Effector CD8-positive, alpha-beta T cell (primary cell): ENCODE measurements at places on chromosomes 12 and 14.

GRCh38 chr12:56763753-56764657, 881 bp downstream of the HSD17B6 start:
- DNase-seq, result no peak

- DNase-seq, result no peak
These were observed 4.9 kb upstream of the RIC8B start for GRCh38 chr12:106769546-106769945.

- no peak for DNase-seq
These were observed 21.9 kb upstream of the MAP3K9 start for GRCh38 chr14:70830998-70831781.

DNA sequence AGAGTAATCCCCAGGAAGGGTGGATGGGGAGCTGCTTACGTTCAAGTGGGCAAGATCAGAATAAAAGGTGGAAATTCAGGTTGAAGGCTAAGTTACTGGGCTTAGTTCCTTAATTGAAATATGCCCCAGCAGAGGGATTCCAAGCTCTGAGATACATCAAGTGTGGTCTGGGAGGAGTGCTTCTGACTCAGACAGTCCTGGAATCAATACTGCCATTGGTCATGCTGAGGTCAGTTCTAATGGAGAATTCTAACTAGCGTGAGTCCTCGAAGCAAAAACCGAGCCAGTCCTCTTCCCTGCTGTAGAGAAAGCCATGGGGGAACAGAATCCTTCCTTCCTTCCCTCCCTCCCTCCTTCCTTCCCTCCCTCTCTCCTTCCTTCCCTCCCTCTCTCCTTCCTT, 39.9 kb downstream of the NOS1 start:
- no peak for DNase-seq

GRCh38 chr12:110024051-110024450, 24.3 kb downstream of the C12orf76 start:
- no peak for DNase-seq

DNA sequence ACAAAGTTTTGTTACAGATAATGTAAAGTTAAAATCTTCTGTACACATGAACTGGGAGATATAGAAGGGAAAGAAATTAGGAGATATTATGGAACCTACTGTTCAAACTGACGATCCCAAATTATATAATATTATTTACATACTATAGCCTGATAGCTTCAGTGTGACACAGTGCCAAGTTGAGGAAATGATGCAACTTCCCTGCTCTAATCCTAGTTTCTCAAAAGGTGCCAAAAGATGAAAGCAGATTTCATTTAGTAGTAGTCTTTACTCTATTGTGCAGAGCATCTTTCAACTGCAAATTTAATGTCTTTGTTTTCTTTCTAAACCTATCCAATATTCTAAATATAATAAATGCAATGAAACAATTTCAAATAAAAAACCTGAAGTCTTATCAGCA, 46.9 kb downstream of the COCH start:
- no peak for DNase-seq

DNA sequence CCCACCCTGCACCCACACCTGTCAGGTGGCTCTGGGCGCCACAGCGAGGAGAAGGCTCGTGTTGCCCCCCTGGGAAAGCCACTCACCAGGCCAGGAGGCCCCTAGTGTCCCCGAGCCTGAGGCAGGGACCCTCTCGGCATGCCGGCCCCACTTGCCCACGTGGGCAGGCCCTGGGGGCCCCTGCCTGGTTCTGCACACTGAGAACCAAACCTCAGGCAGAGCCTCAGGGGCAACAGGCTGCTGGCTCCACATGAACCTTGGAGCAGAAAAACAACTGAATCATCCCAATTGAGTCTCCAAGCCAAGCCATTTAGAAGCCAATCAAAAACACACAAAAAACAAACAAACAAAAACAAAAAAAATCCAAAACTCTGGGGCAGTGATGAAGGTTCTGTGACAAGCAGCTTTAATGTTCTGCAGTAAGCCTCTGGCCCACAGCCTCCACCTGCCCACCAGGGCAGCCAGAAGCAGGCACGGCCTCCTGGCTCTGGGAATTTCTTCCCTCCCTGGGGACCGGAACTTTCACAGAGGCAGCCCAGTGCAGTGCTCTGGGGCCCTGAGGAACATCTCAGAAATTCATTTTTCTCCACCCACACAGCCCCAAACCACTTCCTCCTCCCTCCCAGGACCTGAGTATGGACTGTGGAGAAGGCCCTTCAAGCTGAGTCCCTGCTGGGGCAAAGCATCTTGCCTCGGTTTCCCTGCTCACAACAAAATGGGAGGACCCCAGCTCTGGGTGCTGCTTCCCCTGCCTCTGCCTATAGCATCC, 90.2 kb downstream of the CHGA start:
- DNase-seq, result no peak

DNA sequence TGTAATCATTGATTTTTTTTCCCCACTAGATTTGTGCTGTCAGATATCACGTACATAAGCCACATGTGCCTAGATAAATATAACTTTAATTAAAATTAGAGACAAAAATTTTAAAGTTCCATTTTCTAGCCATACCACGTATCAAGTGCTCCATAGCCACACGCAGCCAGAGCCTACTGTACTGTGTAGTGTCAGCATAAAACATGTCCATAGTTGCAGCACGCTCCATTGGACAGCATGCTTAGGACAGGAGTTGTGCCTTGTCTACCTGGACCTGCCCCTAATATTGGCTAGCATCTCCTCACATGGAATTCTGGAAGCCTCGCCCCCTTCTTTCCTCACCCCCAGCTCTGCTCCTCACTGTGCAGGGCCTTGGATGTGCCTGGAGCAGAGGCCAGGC, 116.5 kb downstream of the SRGAP1 start:
- DNase-seq, result no peak

DNA sequence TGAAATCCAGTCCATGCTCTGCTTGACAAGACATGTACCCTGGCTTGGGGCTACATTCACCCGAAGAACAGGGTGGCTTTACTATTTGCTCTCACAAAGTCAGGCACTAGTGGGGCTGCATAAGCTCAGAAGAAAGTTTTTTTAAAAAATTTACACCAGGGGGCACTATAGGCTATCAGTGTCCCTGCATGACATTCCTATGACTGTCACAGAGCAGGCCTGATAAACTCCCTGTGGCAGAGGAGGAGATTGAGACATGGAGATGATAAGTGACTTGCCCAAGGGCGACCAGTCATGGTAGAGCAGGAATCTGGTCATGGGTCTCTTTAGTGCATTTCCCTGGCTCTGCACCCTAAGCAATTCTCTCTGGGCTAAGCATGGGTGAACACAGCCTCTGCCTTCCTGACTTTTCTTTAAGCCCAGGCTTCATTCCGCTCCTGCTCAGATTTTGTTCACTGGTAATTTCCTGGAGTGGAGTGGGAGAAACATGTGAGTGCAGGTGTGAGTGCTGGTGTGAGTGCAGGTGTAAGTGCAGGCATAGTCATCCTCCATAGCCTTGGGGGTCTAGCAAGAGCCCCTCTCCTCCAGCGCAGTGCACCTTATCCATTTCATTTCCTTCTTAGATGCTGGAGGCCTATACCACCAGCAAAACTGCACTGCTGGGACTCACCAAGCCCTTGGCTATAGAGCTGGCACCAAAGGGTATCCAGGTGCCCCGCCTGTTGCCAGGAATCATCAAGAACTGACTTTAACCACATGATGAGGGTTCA, 91.6 kb downstream of the DHRS2 start:
- DNase-seq, result no peak

- no peak for DNase-seq
These were observed 17.9 kb downstream of the TIMELESS start for GRCh38 chr12:56431288-56431687.

DNA sequence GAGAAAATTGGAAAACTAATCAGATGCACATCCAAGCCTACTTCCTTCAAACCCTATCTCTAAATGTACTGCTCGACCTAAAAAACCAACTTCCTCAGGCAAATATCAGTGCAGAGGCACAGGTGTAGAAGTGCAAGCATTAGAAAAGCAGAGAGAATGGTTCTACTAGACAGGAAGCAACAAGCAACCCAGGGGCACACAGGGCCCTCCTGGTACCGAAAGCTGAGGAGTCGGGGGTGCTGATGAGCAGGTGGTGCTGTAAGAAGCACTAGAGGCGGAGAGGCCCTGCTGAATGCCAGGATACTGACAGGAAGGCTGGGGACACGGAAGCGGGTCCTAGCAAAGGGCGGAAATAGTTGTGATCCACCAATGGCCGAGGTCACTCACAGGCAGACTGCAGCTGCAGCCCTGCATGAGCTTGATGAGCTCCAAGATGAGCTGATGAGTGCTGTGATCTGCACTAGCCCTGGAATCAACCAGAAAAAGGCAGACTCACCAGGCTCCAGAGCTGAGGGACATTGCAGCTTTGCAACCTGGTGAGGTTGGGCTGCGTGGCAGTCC, 85.9 kb downstream of the TTC7B start:
- DNase-seq, result no peak

DNA sequence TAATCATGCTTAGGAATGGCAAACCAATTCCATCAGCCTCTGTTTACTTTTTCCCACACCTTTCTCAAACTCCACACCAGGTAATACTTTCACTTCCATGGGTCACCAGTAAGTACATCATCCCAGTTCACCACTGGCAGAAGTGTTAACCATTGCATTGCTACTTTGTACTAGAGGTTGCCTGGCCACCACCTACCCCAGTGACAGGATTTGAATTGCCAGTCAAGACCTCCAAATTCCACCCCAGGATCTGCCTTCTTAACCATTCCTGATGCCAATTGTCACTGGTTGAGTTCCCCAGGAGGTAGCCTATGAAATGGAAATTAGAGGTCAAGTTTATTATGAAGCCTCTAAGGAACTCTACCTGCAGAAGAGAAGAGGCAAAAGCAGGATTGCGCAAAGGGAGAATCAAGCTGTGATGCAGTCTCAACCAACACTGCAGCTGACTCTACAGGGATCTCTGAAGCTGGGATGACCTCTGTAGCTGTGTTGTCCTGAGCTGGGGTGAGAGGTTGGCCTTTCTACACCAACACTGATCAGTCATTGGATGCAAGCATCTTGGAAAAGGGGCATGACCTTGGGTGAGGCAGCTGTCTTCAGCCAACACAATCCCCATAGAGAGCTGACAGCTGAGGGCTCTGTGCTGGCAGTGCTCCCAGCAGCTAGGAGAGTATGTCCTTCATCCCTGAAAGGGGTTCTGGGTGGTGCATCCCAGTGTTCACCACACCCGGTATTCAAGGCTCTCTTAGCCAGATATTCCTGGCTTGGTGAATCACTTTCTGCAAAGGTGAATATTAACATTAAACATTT, 37.0 kb upstream of the HMGA2 start:
- no peak for DNase-seq

GRCh38 chr12:124744659-124745464, 118.8 kb downstream of the SCARB1 start:
- DNase-seq, result no peak

- DNase-seq, result no peak
These were observed 17.5 kb upstream of the LDHB start for GRCh38 chr12:21675096-21675495.

- no peak for DNase-seq
These were observed 765.2 kb downstream of the NOVA1 start for GRCh38 chr14:25832585-25832984.

DNA sequence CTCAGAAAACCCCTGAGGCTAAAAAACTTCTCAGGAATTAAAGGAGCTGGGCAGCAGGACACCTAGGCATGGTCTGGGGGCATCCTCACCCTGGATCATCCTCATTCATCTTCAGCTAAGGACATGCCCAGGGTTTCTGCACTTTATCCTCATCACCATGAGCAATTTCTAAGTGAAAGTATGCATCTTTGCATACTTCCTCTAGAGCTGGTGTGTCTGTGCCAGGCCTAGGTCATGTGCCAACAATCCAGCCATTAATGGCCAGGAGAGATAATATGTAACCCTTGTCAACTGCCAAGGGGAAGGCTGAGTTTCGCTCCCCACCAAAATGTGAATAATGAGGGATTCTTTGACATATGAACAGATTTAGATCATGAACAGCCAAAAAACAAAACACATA, 160.5 kb downstream of the KITLG start:
- no peak for DNase-seq

DNA sequence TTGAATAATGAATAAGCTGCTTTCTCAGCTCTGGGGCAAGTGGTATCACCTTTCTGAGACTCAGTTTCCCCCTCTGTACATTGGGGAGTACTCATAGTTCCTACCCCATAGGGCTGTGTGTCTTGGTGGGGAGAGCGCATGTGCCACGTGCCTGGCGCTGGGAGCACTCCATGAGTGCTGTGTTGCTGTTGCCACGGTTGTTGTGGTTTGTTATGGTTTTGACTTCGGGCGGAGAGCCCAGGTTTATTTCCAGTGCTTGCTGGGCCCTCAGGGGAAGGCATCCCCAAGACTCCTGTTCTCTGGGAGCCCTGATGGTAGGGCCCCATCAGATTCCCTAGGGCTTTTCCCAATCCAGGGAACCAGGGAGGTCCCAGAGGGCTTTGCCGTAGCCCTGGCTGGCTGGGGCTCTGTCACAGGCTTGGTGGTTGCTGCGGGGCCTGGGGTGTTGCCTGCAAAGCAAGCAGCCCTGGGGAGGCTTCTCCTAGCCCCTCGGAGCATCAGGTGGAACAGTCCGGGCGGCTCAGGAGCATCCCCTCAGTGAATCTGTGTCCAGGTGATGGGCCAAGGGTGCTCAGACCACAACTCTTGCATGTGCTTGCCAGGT, 18.6 kb downstream of the SH2B3 start:
- no peak for DNase-seq

- DNase-seq, result no peak
These were observed 85.4 kb downstream of the ZFP36L1 start for GRCh38 chr14:68707482-68707881.

GRCh38 chr14:73472185-73473114, 14.1 kb upstream of the NUMB start:
- no peak for DNase-seq

DNA sequence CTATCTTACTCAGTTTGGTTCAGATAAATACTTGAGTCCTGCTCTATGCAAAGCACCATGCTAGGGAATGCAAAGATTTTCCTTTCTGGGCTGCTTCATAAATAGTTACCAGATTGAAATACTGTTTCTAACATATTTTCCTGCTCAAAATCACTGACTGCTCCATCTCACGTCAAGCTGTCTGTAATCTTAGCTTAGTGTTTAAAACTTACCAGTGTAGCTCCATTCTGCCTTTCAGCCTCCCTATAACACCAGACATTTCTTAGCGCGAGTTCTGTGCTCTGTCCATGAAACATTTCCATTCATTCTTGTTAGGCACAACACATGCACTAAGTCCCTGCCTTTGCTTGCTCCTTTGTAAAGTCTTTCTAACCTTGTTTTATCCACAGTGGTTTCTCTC, 129.4 kb downstream of the NPAS3 start:
- no peak for DNase-seq
